ENCODE measurements at places on chromosomes 16 and 17. TPM values are rescaled to one million over a fixed set of nuclear protein-coding genes. Genes with fewer than 3 reads are reported as not detected.

Gene DNAI2
- 1.6 TPM for total RNA-seq

Gene EVPLL
- total RNA-seq, result not detected

Gene KRTAP9-9
- total RNA-seq, result not detected

Gene GLYR1
- total RNA-seq, result 91.6 TPM

Gene KAT7
- 91.7 TPM for total RNA-seq

Gene GDPD1
- total RNA-seq, result 2.7 TPM

Gene KRTAP1-5
- not detected for total RNA-seq

Gene KRTAP3-2
- total RNA-seq, result not detected

Gene CLDN7
- 1.7 TPM for total RNA-seq

Gene KRT32
- not detected for total RNA-seq

Gene TBC1D3E
- total RNA-seq, result not detected

Gene HSPB9
- 0.31 TPM for total RNA-seq

Gene KRT33B
- total RNA-seq, result not detected

Gene PPP1R27
- not detected for total RNA-seq

Gene TUBB3
- total RNA-seq, result 0.86 TPM

Gene CYGB
- total RNA-seq, result not detected

Gene ARL5C
- 0.11 TPM for total RNA-seq

Gene MPP2
- 3.1 TPM for total RNA-seq

Gene PYCARD
- total RNA-seq, result 82.3 TPM

Gene MARCHF10
- total RNA-seq, result 0.14 TPM

Gene EXOC3L1
- not detected for total RNA-seq

Gene CCL3
- total RNA-seq, result 2.9 TPM

Gene TPPP3
- total RNA-seq, result not detected

Gene NT5C
- 69.9 TPM for total RNA-seq

Gene NLGN2
- 8.7 TPM for total RNA-seq

Gene SHISA9
- total RNA-seq, result not detected

Gene KRT39
- not detected for total RNA-seq

Gene BPTF
- total RNA-seq, result 133 TPM

Gene CCR7
- 231 TPM for total RNA-seq

Gene NXN
- total RNA-seq, result 0.37 TPM

Gene CD300LF
- not detected for total RNA-seq

Gene TOM1L1
- total RNA-seq, result not detected

Gene DHRS7C
- not detected for total RNA-seq

Gene MPV17L
- not detected for total RNA-seq

Gene HBA1
- total RNA-seq, result not detected

Gene TERB1
- total RNA-seq, result not detected

Gene CNGB1
- not detected for total RNA-seq

Gene PTX4
- total RNA-seq, result not detected

Gene AOC2
- 2.5 TPM for total RNA-seq

Gene SDR42E1
- 12.5 TPM for total RNA-seq

Gene CD300E
- not detected for total RNA-seq

Gene MYH11
- total RNA-seq, result not detected

Gene MT2A
- 115 TPM for total RNA-seq

Gene PPP1R1B
- total RNA-seq, result not detected

Gene ABCC12
- total RNA-seq, result not detected

Measured in activated naive CD8-positive, alpha-beta T cell treated with anti-CD3 and anti-CD28 coated beads, Interleukin-2, amount 10 ng/mL, durations not matched to agents 7 days and 5 days (primary cell).